ENCODE measurements at places on chromosomes 12 and 14.

GRCh38 chr12:121930862-121931261 lies 12.5 kb downstream of the CFAP251 start:
- DNase-seq: no peak

DNA sequence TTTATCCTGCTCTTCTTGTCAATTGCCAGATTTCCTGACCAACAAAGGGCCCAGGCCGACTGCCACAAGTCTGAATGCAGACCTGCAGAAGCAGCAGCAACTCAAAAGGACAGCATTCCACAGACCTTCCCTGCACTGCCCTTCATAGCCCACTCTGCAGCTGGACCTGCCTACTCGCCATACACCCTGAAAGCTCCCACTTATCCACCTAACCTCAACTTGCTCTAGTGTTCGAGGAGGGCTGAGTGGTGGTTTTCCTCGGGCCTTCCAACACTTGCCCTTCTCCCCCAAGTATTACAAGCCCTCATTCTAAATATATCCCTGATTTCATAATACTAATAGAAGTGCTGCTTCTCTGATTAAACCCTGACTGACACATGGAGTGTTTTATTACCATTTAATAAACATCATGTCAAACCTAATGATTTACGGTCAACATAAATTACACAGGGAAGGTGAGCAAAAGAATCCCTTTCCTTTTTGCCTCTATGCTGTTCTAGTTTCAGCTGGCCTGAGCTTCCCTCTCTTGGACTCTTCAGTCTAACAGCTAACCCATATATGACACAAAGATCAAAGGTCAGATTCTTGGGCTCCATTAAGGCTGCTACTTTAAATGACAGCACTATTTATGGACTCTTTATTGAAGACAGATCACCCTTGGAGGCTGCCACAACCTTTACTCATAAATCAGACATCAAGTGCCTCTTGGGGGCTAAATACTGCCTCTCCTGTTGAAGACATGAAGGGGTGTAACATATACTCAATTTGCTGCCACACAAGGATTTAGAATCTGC lies 1546.9 kb upstream of the TMEM132C start:
- DNase-seq: no peak

DNA sequence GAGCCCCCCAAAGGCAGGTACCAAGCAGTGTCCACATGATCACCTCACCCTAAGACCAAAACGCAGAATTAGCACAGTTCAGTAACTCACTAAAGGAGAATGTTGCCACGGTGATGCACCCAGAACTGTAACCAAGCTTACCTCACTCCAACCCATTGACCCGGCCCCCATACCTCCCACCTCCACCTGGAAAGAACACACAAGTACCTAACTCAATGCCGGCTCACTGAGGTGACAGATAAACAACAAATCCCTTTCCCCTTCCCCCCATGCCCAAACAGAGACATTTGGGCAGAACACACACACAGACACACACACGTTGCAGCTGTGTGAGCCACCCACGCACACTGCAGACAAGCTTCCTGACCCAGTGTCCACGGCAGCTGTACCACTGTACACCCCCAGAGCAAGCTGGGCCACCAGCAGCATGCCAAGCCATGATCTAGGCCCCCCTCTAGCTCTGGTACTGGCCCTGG lies 1.3 kb downstream of the RAPGEF3 start:
- DNase-seq: no peak

GRCh38 chr12:40158592-40159111 lies 52.8 kb upstream of the SLC2A13 start:
- DNase-seq: no peak

DNA sequence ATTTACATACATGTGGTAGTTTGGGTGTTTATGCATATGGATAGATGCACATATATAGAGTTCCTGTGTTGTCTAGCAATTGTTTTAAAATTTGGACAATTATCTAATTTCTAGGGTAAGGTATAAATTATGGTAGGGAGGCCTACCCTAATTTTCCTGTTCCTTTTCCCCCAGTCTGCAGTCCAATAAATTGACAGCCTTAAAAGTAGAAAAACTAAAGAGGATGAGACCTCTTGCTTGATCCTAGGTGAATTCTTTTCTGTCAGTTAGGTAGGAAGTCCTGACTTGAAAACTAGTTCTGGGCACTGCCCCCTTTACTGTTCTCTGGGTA lies 2.1 kb upstream of the CDKN1B start:
- no peak for DNase-seq

GRCh38 chr14:77761205-77761931 lies 412 bp upstream of the SNW1 start:
- DNase-seq: no peak

DNA sequence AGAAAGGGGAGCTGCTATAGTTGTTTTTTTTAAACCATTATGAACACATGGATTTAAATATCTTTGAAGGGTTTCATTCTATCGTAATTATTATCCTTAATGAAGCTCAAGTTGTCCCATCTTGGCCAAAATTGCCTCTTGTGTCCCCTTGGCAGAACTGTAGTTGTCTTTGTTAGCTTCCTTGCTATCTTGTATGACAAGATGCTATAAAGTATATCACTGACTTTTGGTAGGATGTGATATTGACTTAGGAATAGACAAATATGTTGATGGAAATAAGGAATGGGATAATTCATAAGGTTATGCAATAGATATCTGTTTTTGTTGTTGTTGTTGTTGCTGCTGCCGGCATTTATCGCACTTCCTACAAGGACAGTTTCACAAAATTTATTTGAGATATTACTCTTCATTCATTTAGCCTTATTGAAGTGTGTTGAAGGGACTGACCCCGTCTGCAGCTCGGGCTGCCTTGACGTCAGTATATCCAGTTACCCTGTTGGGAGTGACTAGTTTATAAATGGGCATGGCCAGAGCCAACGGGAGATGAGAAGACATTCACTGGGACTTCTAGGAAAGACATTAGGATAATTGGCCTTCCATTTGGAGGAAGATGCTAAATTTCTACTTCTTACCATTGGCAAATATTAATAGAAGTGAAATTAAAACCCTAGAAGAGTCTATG lies 26.1 kb upstream of the APOLD1 start:
- no peak for DNase-seq

DNA sequence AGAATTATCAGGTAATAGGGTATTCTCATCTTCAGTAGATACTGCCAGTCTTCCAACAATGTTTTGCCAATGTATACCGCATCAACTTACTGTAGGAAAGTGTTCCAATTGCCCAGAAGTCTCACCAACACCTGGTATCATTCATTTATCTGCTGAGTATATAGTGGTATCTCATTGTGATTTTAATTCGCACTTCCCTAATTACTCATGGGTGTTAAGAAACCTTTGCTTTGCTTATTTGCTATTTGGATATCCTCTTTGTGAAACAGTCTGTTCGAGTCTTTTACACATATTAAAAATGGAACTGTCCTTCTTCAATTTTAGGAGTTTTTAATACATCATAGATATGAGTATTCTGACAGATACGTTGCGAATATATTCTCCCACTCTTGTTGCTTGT lies 6.1 kb downstream of the TM7SF3 start:
- DNase-seq: no peak

GRCh38 chr12:49962861-49963765 lies 1.4 kb downstream of the AQP5 start:
- DNase-seq: no peak

GRCh38 chr12:130300090-130300489 lies 37.6 kb upstream of the PIWIL1 start:
- no peak for DNase-seq

- DNase-seq: no peak
Observed at GRCh38 chr12:26100666-26101349, 24.0 kb downstream of the BHLHE41 start.

DNA sequence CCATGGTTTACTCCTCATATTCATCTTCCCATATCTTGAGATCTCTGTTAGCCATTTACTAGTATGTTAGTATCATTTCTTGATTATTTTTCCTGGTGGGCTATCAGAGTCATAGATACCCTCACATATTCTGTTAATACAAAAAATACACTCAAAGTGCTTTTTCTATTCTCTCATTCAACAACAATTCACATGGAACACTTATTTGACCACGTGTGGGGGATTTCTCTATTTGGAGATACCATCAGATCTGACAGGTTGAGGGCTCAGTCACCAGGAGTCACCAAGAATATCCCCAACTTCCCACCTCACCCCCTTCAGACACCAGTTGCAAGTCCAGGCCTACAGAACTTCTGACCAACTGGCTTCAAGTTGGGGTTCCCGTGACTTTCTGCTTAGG lies 51.9 kb upstream of the A2ML1 start:
- DNase-seq: no peak

DNA sequence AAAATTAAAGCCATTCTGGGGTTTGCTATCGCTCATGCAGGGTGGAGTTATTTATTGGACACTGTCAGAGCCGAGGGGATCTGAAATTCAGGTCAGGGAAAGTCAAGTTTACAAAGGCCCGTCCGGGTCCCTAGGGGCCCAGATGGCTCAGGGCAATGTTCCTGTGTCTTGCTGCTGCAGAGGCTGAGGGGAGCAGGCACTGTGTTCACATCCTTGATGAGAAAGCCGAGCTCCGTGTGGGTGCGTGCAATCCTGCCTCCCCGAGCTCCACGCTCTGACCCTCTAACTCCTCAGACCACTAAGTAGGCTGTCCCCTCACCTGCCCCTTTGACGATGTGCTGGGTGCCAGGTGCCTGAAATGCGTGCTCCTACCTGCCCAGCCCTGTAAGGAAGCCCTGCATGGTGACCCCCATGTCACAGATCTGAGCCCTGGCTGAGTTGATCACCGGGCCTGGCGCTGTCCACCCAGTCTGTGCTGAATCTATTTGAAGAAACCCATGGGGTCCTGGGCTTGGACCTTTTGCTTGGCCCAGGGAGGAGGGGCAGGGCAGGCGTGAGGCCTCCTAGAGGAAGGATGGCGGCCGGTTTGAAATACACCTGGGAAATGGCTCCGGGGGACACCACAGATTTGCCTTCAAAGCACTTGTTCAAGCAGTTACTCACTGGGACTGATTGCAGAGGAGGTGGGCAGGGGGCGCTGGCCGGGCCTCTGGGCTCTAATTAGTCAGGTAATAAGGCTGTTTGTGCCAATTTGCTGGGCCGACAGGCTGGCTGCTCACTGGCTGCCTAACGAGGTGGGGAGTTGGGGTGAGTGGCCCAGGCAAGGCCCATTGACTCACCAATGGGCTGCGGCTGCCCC lies 204.3 kb downstream of the KIF26A start:
- no peak for DNase-seq

- no peak for DNase-seq
Observed at GRCh38 chr12:80490329-80490728, 46.3 kb downstream of the PTPRQ start.

DNA sequence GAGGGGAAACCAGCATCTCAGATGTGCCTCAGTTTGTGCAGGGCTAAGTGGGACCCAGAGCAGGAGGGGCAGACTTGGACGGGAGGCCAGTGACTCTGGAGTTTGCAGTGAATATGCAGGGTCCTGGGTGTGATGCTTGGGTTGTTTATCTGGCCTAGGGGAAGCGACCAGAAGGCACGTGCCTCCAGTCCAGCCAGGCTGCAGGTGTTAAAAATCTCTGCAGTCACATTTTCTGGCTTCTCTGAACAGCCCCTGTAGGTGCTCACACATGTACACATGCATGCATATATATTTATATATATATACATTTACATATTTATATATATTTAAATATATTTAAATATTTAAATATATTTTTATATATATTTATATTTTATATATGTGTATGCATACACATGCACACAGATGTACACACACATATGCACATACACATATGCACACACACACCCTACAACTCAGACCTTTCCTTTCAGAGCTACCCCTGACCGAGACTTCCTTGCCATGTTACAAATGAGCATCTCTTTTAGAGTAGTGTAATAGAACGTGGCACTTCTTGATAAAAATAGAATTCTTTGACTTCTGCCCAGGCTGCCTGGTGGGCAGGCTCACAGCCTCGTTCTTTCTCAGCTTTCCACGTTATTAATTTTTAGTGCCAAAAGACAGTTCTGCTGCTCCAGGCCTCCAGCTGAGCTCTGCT lies 26.8 kb upstream of the TCL1B start:
- no peak for DNase-seq

GRCh38 chr12:2151391-2151790 lies 98.6 kb downstream of the CACNA1C start:
- no peak for DNase-seq

- DNase-seq: no peak
Observed at GRCh38 chr14:31529053-31529452, 32.2 kb upstream of the NUBPL start.

DNA sequence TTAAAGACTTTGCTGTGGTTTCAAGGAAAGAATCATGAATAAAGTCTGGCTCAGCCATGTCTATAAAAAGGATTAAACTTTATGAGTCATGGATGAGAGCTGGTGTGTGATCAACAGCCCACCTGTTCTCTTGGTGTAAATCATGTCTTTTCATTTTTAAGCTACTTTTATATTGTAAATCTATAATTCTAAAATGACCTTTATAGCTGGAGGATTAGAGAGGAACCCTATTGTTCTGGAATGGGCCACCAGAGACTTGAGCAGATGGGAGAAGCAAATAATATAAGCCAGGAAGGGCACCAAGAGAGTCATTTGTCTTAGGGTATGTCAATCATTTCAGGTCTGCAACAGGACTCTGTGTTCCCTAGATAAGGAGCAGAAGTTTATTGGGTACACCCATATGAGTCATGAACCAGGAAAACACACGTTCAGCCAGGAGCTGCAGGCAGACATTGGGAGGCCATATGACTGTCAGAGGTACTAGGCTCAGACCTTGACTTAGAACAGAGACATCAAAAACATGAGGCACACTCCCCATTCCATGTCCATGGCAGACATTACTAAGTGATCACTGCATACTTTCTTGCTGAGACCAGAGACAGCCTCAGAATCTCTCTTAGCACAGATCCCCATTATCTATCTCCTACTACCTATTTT lies 49.3 kb downstream of the NDUFA12 start:
- no peak for DNase-seq

DNA sequence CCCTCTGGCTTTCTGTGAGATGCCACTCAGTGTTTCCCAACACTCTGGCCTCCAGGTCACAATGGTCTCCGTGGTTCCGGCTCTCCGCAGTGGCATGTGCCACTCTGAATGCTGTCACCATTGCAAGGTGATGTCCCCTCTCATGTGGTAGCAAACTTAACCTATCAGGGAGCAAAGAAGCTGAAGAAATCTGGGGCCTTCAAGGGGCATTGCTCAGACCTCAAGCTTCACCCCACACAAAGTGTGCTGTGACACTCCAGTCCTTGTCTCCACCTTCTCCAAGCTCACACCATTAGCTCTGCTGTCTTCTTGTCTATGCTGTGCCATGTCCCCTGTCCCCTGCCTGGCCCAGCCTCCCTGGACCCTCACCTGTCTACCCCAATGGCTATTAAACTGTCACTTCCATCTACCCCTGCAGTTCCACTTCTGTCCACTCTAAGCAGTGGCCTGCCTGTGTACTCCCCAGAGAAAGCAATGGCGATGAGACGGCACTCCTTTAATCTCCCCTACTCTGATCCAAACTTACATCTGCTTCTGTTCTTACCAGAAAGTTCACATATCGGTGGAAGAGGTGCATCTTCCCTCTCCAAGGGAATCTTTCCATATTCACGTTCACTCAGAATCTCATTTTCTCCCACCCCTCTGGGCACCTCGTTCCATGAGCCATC lies 93.7 kb downstream of the DHRS2 start:
- no peak for DNase-seq
